Stimulated activated CD4-positive, alpha-beta T cell treated with anti-CD3 and anti-CD28 coated beads, Interleukin-4, amount 100 ng/mL, for 4 hours (primary cell): ENCODE measurements at places on chromosomes 12 and 14.

- DNase-seq = no peak
Measured at GRCh38 chr12:59304077-59304721, 291.6 kb upstream of the SLC16A7 start.

DNA sequence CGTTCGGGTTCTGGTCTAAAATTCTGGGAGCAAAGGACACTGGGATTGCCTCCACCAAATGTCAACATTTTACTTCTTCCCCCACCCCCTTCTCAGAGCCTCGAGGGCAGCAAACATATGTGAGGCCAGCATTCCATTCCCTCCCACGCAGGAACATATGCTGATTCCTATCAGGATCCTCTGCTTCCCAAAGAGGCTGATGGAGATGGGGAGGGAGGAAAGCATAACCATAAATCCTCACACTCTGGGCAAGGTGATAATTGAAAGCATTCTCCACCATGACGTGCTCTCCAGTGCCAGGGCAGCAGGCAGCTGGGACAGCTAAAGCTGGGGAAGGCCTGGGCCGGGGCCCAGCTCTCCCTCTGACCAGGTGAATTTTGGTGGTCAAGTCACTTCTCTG, 395.0 kb downstream of the ZFP36L1 start:
- no peak for DNase-seq

- DNase-seq = no peak
Measured at GRCh38 chr14:60165547-60165876, 314 bp upstream of the DHRS7 start.

- DNase-seq = no peak
Measured at GRCh38 chr14:68922886-68923285, 56.2 kb downstream of the ACTN1 start.

DNA sequence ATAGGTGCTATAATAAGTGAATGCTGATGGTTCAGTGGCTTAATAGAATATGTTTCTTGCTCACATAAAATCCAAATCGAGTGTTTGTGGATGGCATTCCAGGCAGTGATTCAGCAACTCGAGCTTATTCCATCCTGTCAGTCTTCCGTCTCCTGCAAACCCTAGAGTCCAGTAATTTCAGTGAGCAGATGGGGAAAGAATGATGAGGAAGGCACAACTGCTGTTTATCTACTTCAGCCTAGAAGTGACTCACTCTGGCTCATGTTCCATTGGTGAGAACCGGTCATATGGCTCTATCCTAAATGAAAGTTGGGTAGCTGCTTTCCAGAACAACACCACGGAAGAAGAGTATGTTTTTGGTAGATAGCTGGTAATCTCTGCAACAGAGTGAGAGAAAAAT, 421.8 kb upstream of the PDE3A start:
- DNase-seq = no peak
